ENCODE measurements at places on chromosomes 2 and 18.
A peak's percentile ranks its signal among the peaks of the same experiment; 100 is the strongest.

DNA sequence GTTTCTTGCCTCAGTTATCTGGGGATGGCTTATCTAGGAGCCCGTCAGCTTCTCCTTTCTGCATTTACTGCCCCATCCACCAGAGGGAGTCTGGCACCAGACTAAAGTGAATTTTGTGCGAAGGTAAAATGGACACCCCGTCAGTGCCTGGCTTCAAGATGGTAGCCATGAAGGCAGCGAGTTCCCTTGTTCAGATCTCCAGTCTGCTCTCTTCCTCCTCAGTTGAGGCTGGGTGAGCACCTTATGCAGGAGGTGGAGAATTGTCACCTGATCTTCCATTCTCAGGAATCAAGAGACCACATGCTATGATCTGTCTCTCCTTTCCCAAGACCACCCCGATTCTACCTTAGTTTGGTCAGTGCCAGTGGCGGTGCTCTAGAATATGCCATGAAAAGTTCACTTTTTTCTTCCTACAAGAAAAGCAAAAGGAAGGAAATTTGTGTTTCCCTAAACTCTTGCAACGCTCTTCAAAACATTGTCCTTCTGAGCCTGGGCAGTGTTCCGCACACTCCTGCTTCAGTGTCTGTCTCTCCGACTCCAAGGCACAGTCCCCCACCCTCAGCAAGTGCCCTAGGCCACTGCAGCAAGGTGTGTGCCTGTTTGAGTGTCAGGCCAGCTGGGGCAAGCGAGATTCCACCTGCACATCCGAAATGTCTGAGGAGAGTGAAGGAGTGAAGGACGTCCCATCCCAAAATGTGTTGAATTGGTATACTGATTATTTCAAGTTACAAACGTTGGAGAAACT lies 168.6 kb downstream of the SS18 start:
- peak; percentile 27 for DNase-seq

GRCh38 chr2:70962211-70962884 lies 16.1 kb upstream of the ANKRD53 start:
- no peak for DNase-seq

DNA sequence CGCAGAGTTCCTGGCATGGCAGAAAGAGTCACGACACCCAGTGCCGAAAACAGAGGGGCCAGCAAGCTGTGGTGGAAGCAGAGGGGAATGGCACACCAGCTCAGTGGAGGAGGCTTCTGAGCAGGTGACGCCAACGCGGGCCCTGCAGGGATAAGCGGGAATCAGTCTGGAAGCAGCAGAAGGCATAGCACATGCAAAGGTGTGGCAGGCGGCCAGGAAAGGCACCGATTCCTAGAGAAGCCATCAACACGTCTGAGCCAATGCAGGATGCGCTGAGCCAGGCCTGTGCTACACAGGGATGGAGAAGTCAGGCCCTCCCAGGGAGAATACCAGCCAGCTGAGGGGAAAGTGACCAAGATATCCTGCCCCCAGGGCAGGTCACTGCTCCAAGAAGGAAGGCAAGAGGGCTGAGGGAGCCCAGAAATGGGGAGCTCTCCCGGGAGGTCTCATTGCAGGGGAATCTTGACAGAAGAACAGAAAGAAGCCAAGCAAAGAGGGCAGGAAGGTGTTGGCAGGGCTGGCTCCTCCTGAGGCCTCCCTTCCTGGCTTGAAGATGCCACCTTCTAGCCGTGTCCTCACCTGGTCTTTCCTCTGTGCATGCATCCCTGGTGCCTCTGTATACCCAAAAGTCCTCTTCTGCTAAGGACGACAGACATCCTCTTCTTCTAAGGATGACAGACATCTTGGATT lies 16.3 kb downstream of the TEX51 start:
- DNase-seq, result no peak

GRCh38 chr2:199458806-199459285 lies 1.1 kb upstream of the SATB2 start:
- DNase-seq, result no peak

DNA sequence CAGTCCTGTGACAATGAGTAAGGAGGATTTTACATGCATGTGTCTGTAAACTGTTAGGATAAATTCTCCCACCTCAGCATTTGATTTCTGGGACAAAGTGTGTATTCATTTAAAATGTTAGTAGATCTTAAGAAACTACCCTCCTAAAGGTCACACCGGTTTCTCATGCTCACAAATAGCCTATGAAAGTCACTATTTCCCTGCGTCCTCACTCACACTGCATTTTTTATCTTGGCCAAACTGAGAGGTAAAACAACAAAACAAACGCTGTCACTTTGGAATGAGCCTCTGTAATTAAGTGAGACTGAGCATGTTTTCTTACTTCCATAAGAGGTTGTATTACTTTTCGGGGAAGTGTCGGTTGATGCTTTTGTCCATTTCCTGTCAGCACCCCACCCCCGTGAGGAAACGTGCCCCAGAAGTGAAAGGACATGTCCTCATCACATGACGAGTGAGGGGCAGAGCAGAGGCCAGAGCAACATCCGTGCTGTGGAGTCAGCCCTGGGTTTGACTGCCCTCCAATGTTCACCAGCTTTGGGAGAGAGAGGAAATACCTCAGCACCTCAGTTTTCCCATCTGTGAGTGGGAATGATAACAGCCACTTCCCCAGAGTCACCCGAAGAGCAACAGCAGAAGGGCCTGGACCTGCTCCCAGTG lies 3.1 kb downstream of the GYPC start:
- peak; percentile 78 for DNase-seq
